Activated gamma-delta T cell treated with anti-CD3 and anti-CD28 coated beads, Interleukin-2, amount 50 U/mL, for 16 hours (primary cell): ENCODE measurements at places on chromosomes 5 and 9.

DNA sequence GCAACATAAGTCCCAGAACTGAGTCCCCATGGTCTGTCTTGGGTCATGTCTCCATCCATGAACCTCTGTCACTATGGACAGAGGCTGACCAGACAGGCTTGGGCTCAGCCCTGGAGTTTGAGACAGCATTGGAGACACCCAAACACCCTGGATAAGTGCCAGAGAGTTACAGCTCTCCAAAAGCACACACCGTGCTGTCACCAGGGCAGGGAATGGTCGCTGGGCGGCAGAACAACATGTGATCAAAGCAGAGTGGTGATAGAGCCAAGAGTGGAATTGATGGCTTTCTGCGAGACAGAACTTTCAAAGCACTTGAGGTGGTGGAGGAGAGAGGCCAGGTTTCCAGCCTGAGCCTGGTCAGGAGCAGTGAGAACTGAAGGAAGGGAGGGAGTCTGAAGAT is 50.1 kb downstream of the DRD1 start:
- no peak for DNase-seq

DNA sequence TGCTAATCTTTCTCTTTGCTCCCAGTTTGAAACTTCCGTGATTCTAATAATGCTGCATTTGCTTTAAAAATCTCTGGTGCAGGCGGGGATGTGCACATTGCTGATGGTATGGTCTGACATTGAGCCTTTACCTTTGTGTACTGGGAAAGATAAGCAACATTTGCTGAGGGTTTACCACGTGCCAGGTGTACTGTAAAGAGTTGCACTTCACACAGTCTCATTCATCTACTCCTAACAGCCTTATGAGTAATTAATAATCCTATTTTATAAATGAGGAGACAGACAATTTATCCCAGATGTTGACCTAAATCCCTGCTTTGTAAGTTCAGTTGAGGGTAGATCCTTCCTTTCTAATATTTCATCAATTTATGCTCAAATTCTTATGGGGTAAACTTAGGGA is 726 bp upstream of the ADGRV1 start:
- DNase-seq = no peak

- DNase-seq = no peak
Measured at GRCh38 chr5:139228201-139228803, 30.1 kb upstream of the SIL1 start.

DNA sequence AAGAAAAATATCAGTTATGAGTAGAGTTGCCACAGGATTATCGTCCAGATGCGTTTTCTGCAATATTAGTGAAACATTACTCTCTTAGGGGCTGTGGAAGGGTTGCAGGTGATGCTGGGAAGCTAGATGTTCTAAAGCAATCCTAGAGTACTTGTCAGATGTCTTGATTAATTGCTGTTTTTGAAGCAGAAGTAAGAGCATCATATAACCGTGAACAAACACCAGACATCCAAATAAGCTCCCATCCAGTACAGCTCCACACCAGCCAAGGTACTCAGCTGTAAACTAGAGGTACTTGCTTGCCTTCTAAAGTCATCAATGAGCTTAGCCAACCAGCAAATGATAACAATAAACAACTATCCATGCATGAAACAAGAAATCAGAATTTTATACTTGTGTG is 131.1 kb downstream of the ST8SIA4 start:
- no peak for DNase-seq

- no peak for DNase-seq
Measured at GRCh38 chr9:96014078-96014477, 138.6 kb downstream of the ERCC6L2 start.

- no peak for DNase-seq
Measured at GRCh38 chr9:97366476-97366875, 45.4 kb upstream of the TDRD7 start.

DNA sequence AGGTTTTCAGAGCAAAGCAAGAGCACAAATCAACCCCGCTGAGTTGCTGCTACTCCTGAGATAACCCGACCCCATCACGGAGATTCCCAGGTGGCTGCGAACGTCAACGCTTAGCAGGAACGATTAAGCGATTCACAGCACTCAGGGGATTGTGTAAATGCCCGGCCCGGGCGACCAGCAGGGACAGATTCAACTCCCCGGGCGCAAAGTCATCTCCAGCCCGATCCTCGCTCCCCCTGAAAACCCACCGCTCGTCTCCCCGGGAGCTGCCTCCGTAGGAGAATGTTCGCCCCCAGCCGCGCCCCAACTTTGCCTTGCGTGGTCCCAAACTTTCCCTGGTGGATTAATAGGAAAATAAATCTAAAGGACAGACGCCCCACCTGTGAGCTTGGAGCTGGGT is 685 bp downstream of the SLC24A2 start:
- no peak for DNase-seq

DNA sequence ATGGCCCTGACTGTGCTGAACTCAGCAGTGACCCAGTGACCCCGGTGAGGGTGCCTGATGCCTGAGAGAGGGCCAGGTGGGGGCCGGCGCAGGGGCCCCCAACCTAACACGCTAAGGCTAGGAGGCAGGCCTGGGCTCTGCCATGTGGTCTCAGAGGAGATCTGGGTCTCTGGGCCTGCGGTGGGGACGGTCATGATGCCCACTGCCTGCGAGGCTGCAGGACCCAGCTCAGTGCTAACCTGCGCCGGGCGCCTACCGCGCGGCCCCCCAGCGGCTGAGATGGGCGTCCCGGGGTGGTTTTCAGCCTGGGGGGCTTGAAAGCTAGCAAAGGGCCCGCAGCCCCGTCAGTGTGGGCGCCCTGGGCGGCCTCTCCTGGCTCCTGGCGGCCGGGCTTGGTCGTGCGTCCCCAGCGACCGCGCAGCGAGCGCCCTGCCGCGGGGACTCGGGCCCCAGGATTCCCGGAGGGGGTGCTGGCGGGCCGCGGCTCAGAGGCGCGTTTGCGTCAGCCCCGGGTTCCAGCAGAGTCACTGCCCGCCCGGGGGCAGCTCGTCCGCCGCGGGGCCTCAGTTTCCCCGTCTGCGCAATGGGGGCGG is 2.5 kb downstream of the EGFL7 start:
- no peak for DNase-seq

- DNase-seq = no peak
Measured at GRCh38 chr9:37947977-37948376, 44.0 kb upstream of the SLC25A51 start.

DNA sequence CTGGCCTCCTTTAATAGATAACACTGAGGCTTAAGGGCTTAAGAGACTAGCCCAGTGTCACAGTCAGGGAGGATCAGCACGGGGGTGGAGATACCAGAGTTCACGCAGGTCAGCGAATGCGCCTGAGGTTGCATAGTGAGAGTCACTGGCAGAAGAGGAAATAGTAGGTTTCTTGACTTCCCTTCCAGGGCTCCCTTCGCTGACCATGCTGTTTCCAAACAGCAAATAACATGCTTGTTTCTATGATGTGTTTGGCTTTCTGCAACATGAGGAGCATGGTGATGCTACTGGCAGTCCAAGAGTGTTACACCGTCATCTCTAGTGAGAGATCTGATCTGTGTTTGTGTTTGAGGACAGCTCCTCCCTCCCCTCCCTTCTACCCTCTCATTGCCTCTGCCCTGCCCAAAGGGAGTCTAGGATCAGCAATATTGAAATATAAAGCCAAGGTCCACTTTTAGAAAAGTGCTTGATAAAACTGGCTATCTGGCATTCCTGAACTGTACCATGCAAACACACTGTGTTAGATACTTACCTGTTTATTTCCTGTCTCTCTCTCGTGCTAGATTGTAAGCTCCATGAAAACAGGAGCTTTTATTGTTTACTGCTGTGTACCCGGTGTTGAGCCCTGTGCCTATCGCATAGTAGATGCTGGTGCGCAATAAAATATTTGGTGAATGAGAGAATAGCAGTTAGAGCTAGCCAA is 12.3 kb downstream of the TLE4 start:
- no peak for DNase-seq

DNA sequence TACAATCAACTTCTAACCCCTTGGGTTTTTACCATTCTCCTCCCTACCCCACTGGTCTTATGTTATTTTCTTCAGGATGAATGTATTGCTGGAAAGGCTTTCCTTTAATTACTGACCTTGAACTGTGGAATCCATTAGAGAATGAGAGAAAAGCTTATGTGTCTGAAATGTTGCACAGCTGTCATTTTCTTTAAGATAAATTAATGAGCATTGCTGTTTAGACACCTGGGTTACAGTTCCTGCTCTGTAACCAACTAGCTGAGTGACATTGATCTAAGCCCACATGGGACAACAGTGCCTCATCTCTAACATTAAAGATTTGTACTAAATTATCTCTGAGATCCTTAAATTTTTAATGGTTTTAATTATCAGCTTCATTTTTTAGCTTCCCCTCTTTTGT is 507.0 kb downstream of the TAF11L14 start:
- DNase-seq = no peak

DNA sequence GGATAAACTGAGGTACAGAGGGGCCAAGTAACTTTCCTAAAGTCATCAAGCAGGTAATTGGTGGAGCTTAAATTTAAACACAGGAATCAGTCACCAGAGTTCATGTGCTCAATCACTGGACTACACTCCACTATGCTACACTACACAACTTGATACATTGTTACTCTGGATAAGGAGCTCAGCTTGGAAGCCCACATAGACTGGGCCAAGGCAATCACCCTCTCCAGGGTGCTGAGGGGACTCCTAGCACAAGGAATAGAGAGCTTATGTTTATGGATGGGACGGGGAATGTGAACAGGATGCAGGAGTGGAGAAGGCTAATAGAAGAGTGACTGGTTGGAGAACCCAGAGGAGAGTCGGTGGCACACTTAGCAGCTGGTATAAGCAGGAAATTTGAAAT is 113.5 kb upstream of the NFIB start:
- DNase-seq = no peak

DNA sequence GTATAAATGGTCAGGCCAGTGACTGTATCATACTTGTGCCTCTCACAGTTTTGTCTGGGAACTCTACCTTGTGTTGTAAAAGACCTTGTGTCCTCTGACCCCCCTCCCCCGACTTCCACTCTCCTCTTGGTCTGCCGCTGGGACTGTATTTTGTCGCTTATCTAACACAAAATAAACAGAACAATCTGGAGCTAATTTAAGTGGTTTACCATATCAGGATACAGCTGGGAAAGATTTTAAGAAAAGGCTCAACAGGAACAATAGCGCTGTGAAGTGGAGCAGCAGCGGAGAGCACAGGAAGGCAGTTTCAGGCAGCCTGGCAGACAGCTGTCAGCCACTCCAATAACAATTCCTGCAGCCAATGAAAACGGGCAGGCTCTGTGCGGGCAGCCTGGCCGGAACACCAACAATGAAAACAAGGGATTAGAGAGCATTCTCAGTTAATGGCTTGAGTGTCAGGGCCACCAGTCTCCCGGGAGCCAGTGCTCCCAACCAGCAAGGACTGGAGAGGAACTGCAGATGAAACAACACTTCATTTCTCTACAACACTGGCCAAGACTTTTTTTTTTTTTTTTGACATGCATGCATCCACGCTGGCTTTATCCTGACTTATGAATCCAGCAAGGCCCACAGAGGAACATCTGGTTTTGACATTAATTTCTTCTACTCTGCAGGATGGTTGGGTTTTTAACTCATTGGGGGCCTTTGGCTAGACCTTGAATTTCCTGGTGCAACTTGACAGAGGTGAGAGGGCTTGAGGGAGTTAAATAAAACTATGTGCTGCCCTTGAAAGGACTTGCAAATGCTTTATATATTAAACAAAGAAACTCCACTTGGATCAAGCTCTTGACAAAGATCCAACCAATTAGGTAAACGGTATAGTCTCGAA is 76.7 kb downstream of the ARSB start:
- DNase-seq = no peak

DNA sequence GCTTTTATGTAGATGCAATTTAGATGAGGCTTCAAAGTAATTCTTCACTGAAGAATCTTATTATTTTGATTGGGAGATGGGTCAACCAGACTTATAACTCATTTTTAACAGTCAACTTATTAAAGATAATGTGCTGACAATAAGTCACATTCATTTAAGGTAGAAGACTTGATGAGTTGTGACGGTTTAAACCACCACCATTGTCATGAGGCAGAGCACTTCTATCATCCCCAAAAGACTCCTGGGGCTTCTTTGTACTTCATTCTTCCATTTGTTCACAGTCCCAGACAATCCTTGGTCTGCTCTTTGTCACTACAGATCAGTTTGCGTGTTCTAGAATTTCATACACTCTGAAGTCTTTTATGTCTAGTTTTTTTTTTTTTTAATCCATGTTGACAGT is 346.1 kb downstream of the RASEF start:
- DNase-seq = no peak

GRCh38 chr5:141359790-141360426 is at the start of gene PCDHGB2:
TSS of gene PCDHGB2 (plus strand) at chr5:141359994. CDS start at chr5:141360136, 142 bp downstream.
- DNase-seq = no peak

DNA sequence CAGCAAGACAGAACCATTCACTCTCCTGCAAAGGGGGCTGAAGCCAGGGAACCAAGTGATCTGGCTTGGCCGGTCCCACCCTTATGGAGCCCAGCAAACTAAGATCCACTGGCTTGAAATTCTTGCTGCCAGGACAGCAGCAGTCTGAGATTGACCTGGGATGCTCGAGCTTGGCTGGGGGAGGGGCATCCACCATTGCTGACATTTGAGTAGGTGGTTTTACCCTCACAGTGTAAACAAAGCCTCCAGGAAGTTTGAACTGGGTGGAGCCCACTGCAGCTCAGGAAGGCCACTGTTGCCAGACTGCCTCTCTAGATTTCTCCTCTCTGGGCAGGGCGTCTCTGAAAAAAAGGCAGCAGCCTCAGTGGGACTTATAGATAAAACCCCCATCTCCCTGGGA is 60.5 kb downstream of the TNFSF8 start:
- DNase-seq = no peak

DNA sequence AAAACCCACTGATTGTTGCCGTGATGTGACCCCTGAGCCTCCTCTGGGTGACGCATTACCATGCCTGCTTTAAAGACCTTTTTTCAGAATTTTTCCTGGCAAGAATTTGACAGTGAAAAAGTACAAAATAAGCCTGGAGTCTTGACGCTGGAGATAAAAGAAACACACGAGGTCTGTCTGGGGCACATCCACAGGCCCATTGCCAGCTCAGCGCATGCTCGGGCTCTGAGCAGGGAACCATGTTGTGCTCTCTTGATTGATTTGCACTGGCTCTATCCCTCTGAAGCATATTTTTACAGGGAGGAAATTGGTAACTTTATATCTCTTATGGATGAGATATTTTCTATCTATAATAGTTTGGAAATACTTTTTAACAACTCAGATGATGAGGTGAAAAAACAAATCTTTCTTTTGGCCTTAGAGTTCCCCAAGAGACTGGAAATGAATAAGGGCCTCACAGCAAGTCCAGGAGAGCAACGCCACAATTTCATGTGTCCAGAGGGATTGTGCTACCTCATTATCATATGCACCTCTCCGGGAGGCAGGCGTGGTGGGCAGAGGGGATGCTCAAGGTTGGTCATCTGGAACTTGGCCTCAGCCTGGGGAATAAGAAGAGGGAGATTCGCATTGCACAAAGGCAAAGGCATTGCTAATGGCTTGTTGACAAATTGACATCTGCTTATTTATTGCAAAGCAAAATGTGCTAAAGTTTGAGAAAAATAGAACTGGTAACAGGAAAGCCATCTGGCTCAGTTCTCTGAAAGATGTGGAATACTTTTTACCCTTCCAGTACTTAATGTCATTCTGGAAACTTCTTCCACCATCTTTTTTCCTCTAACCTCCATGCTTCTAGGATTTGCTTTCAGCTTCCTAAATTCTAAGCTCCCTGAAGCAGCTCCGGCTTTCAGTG is 183.8 kb downstream of the PJA2 start:
- DNase-seq = no peak
